ENCODE measurements at places on chromosomes 13 and 19.

DNA sequence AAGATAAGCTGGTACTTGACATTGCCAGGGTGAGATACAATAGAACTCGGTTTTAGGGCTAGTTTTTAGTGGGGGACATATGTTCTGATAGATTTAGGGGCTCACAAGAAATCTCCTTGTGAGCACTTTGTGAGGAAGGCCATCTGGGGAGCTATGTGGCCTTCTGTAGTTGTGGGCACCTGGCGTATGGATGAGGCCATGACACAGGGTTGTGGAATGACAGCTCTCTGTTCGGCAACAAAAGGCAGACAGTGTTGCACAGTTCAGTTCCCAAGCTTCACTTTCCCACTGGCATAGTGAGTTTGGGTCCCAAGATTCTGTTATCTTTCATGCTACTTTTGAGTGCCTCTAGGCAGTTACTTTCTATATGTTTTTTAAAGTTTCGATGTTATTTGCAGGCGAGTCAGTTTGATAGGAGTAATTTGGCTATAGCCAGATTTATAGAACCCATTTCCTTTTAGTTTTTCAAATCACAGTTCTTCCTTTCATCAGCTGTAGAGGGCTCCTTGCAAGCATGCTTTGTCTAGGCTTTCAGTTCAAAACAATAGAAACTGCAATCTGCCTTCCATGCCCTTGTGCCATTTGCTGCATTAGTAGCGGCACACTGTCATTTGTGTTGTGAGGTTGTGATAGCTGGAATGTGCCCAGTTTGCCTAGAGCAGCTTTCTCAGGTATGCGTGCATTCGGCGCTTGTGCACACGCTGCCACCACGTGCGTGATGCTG is 70.6 kb upstream of the TEX29 start:
- DNase-seq, result no peak

GRCh38 chr13:44692173-44692713 is 116.1 kb upstream of the TSC22D1 start:
- no peak for DNase-seq

GRCh38 chr19:51799034-51799773 is 4.2 kb downstream of the FPR3 start:
- no peak for DNase-seq

DNA sequence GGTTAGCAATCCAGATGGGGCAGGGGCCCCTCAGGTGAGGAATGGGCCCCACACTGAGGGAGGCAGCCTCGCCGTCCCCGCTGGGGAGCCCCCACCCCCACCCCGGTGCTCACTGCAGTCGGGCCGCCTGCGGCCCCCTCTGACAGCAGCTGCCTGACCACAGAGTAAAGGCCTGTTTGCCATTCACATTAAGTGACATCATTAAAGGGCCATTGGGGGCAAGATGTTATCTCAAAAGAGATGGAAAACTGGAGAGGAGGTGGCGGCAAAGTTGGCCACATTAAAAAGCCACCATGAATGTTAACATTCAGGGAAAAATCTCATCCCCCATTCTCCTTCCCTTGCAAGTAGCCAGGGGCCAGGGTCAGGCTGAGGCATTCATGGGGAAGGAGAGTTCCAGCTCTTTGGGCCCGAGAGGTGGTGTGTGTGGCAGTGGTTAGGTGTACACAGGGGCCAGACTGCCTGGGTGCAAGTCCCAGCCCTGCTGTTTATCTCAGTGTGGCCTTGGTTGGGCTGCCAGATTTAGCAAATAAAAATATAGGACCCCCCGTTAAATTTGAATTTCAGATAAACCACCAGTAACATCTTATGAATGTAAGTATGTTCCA is 20.9 kb downstream of the VSTM2B start:
- DNase-seq, result no peak

Data from stimulated activated CD4-positive, alpha-beta T cell treated with anti-CD3 and anti-CD28 coated beads, Interleukin-4, amount 100 ng/mL, for 1 hour (primary cell).